ENCODE measurements at places on chromosomes 16 and 17. TPM values are rescaled to one million over a fixed set of nuclear protein-coding genes. Genes with fewer than 3 reads are reported as not detected.

DNA sequence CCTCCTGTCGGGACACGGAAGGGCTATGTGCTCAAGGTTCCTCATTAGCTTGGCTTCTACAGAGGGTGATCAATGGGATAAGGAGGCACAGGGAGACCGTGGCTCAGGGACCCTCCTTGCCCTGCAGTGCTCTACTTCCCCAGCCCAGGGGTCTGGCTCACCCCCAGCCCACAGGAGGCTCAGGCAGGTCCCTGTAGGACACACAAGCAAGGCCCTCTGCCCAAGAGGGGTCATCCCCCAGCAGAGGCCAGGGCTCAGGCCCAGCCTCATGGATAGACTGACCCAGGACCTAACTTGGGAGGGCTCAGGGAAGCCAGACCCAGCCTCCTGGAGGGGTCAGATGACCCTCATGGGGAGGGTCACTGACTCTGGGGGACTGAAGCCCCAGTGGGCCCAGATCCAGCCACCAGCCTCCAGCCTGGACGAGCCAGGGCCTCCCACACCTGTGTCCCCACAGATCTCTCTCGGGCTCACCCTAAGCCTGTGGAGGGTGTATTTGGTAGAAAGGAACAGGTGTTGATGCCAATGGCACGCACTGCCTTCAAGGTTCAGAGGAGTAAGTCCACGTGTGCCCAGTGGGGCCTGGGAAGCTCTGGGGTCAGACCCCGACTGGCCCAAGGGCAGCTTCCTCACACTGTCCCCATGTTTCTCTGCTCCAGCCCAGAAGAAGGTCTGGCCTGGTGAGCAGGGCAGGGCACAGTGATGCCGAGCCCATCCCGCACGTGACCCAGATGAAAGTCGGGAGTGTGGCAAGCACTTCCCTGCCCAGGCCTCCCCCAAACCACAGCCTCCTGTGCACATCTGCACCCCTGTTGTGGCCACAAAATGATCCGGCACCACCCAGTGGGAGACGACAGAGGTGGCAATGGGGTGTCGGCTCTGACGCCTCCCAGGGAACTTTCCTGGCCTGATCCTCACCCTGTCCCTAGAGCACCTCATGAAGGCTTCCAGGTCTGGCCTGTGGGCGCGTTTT lies 10.9 kb upstream of the KRTAP17-1 start:
- no peak overlapping the region for H3K4me3 ChIP-seq
- no peak for DNase-seq
- no peaks in the 10 kb centered on the region for H3K36me3 ChIP-seq
- peaks cover 43% of the 10 kb centered on the region for H3K4me1 ChIP-seq

- no peak overlapping the region for H3K4me3 ChIP-seq
- no peaks in the 10 kb centered on the region for H3K36me3 ChIP-seq
- DNase-seq, result no peak
- peaks cover 3% of the 10 kb centered on the region for H3K4me1 ChIP-seq
- H3K27me3 ChIP-seq, result no peaks in the 10 kb centered on the region
Measured at GRCh38 chr17:171871-172270, 9.6 kb downstream of the DOC2B start.

PRMT7 gene
- total RNA-seq, result 51.6 TPM

CTDNEP1 gene
- 152 TPM for total RNA-seq

TVP23A gene
- not detected for total RNA-seq

DNA sequence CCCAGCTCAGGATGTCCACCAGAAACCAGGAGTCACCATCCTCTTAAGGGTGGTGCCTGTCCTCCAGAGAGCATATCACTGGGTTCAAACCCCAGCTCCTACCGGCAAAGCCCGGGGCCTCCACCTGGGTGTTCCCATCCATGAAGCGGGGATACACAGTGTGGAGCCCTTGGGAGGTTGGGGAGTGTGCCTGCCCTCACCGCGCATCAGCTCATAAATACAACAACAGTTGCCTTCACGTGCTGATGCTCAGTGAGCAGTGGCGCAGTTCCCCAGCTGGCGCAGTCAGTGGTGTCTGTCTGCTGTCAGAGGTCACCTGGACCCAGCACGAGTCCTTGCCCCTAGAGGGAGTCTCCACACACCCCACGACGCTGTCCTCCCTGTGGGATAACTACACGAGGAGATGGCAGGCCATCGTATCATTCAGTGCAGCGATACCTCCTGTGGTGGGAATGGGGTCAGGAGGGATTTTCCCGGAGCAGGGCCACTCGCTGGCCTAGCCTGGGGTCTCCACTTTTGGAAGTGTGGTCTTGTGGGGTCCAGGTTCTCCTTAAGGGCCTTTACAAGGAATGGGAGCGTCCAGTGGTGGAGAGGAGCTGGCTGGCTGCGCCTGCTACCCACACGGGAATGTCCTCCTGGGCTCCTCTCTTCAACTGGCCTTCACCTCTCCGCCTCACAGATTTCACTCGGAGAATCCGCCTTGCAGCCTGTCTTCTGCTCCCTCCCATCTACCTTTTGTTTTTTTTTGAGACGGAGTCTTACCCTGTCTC lies 2.3 kb upstream of the ELOB start:
- DNase-seq, result no peak
- peaks cover 28% of the 10 kb centered on the region for H3K4me1 ChIP-seq
- H3K4me3 ChIP-seq, result peak overlapping the region; percentile 94
- no peaks in the 10 kb centered on the region for H3K27me3 ChIP-seq
- H3K36me3 ChIP-seq, result peaks cover 9% of the 10 kb centered on the region
- peak overlapping the region; percentile 96 for H3K27ac ChIP-seq

KRT40 gene
- not detected for total RNA-seq

DNA sequence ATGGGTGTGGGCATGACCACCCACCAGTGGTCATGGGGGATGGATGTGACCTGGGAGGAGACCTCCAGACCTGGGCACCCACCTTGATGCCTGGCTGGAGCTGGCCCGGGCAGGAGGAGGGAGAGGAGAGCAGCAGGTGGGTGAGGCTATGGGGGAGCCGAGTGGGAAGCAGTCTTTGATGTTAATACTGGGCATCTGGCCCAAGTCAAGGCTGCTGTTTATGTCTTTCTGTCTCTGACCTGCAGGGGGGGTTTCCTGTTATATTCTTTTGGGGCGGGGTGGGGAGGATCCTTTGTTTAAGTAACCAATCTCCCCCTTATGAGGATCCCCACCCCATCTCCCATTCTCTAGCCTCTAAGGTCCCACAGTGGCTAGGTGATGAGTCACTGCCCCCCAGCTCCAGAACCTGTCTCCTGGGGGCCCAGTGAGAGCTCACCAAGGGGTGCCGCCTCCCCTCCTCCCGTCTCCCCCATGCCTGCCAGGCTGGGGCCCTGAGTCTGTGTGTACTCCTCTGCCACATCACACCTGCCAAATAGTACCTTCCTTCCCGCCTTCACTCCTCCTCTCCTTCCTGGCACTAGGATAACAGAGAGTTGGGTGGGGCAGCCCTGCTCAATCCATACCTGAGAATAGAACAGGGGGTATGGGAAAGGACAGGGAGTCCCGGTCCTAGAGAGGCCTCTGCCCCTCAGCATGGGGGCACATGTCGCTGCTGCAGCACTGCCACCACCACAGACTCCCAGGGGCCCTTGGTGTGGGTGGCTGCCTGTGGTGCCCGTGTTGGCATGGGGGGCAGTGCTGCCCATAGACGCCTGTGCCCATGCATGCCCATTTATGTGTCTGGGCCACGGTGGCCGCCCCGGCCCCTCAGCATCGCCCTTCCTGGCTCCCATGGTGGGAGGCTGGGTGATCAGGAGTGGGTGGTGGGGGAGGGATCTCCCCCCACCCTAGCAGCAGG lies 7.3 kb downstream of the THRA start:
- H3K4me1 ChIP-seq, result peaks cover 69% of the 10 kb centered on the region
- no peaks in the 10 kb centered on the region for H3K27me3 ChIP-seq
- no peaks in the 10 kb centered on the region for H3K36me3 ChIP-seq

- H3K4me3 ChIP-seq, result no peak overlapping the region
- H3K27me3 ChIP-seq, result no peaks in the 10 kb centered on the region
- H3K4me1 ChIP-seq, result no peaks in the 10 kb centered on the region
- no peak for DNase-seq
Measured at GRCh38 chr16:49094471-49094870, 187.2 kb downstream of the CBLN1 start.
